AML-193 (cell line): ENCODE measurements at places on chromosomes 7 and 10.

DNA sequence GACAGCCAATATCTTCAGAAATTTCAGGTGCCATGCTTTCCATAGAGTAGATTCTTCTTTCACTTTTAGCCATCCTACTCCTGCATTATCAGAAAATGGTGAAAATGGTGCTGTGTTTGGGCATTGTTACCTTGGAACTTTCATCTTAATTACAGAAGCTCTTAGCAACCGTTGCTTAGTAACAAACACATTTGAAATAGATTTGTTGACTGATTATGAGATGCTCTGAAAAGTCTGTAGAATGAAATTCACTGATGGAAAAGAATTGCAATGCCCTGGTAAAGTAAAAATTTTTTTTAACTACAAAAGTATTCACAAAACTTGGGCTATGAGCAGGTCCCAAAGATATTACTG, 249.3 kb upstream of the NEBL start:
- DNase-seq = no peak

DNA sequence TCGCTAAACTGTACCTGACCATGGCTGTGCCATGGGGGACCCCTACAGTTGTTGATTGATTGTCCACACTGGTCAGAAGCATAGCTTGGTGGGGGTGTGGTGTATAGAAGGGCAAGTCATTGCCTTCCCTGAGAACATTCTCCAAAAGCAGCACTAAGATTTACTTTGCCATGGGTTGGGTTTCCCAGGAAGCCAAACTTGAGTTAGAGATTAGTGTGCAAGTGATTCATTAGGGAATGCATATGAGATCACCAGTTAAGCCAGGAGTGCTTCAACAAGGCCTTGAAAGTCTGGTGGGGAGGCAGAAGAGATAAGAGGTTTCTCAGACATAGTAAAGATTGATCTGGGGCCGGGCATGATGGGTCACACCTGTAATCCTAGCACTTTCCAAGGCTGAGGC, 21.4 kb upstream of the TPST1 start:
- no peak for DNase-seq

GRCh38 chr7:20783700-20784387, 2.8 kb downstream of the SP8 start:
- DNase-seq = no peak

DNA sequence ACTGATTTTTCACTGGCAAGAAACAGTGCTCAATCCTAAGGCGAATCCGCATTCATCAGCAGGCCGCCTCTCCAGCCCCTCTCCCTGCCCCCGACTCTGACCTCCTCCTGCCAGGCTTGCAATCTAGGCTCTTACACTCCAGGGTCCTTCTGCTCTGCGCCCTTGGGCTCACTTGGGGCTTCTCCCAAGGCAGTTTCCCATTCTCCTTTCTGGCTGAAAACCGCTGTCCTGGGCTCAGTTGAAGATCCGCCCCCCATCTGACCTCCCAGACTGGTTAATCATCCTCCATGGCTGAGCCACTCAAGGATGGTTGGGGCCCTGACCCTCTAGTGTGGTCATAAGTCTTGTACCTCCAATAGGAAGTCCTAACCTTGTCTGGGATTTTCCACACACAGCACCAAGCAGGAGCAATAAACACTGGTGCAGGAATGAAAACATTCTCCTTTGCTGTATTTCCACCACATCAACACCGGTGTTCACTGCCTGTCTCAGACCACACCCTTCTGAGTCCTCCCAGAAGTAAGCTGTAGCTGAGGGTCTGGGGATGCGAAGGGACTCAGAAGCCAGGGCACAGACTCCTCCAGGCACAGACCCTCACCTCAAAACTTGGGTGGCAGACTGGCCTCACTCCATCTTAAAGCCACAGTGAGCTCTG, 42.4 kb downstream of the TNS3 start:
- no peak for DNase-seq

DNA sequence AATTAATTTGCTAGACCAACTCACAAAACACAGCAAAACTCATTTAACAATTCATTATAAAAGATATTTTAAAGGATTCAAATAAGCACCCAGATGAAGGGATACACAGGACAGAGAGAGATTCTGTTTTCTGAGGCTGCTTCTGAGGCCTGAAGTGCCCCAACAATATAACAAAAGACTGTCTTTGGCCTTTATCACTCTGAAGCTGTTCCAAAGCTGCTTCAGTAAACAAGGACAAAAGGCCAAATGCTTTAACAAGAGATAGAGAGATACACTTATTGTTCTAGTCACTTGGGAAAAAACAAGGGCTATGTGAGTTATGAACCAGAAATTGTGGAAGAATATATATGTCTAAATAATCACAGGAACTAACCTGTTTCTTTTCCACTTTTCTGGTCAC, 223.7 kb downstream of the CXCL12 start:
- DNase-seq = no peak
